ENCODE measurements at places on chromosomes 6 and 20. TPM values are rescaled to one million over a fixed set of nuclear protein-coding genes. Genes with fewer than 3 reads are reported as not detected.

The SLCO4A1 gene
- total RNA-seq: 79.4 TPM

GRCh38 chr20:1808101-1808500 is 87.1 kb upstream of the SIRPA start:
- no peak for DNase-seq

The FLRT3 gene
- not detected for total RNA-seq

The FNDC11 gene
- total RNA-seq: 0.26 TPM

DNA sequence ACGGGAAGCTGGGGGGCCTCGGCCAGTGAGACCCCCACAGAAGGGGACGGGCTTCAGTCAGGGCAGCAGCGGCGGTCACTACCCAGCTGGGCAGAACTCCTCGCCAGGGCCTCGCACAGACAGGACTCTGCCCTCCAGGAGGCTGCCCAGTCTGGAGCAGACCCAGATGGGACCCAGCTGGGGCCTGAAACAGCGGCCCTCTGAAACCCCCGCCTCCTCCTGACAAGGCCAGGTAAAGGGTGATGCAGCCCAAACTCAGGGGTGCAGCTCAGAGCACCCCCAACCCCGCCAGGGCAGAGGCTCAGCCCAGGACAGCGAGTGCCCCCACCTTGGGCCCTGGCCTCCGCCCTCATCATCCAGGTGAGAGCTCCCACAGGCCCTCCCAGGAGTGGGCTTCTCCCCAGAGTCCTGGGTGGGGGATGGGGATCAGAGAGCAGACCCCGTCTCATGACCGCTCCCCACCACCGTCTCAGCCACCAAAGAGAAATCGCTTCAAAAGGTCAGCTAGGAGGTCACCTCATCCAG is 2.2 kb downstream of the EEF1A2 start:
- no peak for DNase-seq

DNA sequence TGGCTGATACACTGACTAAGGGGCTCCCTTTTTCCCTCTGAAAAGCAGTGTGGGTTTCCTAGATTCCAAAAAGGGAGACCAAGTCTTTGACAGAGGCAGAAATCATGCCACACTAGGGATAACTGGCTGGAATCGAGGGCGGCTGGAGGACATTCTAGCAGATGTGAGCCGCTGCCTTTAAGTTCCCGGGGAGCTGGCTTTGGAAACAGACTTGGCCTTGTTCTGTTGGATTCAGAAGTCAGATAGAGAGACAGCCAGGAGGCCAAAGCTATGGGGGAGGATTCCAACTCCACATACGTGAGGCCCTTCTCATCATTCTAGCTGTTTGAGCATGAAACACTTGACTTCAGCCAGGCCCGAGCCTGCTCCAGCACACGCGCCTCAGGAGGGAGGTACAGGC is 109.9 kb upstream of the FOXC1 start:
- no peak for DNase-seq

DNA sequence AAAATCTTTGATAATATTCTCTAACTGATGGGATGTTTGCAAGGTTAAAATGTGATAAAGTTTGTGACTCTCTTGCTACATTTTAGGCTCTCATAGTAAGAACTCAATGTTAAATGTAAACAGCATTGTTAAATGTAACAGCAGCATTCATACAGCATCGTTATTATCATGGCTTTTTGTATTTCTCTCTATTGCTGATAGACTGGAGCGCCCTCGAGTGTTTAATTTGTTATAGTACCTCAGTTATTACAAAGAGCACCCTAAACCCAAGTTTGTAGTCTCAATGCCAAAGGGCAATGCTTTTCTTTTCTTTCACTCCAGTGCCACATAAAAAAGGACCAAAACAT is 14.9 kb upstream of the TTPAL start:
- DNase-seq: no peak

The EPPIN gene
- not detected for total RNA-seq

The PRR18 gene
- not detected for total RNA-seq

GRCh38 chr20:542777-543368 is 717 bp downstream of the CSNK2A1 start:
- DNase-seq: peak; percentile 40

- no peak for DNase-seq
Observed at GRCh38 chr6:168026925-168027324, 29.5 kb downstream of the KIF25 start.

DNA sequence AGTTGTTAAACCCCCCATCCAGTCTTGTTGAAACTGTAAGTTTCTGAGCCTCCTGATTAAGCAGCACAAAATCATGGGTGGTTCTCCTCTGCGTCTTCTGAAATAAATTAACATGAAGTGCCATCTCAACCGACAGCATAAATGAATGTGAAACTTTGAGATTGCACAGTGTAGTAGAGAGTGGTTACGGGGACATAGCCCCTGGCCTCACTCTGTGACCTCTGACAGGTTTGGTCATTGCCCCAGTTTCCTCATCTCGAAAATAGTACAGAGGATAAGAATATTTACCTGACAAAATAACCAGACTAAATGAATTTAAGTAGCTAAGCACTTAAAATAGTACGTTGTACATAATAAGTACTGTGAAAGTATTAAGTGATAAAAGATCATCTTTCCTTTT is 19.1 kb downstream of the NKX2-4 start:
- no peak for DNase-seq

DNA sequence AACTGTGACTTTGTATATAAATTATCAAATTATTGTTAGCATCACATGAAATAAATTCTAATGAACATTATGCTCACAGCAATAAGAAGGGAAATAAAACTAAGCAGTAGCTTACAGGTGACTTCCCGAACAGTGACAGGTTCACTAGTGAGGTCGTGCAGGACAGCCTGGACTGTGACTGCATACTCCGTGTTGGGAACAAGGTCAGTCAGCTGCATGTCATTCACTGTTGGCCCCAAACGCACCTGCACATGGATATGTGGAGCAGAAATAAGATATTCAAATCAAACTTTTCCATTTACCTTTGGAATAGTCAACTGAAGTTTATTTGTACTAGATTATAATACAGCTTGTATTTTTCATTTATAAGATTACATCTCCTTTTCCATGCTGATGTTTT is 60.6 kb downstream of the COL12A1 start:
- DNase-seq: no peak

The SNAI1 gene
- total RNA-seq: 0.47 TPM

DNA sequence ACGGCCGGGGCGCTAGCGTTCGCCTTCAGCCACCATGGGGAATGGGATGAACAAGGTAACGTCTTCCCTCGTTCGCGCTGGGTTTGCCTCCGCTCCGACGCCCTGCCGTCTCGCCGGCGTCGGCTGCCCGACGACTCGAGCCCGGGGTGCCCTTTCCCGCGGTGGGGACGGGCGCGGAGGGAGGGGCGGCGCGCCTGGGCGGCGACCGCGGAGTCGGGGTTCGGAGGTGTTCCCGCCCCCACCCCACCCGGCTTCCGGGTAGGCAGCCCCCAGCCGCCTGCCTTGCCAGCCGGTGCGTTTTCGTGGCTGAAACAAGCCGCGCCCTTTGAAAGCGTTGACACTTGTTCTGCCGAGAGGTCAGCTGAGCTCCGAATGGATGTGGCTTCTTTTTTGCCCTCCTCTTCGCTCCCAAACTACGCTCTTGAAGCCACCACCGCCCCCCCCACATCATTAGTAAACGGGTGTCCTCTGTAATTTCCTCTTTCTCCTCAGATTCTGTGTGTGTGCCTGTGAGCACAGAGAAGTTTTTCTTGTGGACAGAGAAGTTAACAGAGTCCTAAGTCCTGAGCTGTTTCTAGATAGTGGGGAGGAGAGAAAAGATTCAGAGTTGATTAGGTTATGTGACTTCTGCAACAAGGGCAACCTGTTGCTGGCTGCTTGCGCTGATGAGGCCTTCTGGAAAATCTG is 362 bp downstream of the DUSP22 start:
- DNase-seq: peak; percentile 90
